Right forelimb (tissue), 1 donor: ENCODE measurements at places on chromosomes 7 and 10.
A peak's percentile ranks its signal among the peaks of the same experiment; 100 is the strongest.

DNA sequence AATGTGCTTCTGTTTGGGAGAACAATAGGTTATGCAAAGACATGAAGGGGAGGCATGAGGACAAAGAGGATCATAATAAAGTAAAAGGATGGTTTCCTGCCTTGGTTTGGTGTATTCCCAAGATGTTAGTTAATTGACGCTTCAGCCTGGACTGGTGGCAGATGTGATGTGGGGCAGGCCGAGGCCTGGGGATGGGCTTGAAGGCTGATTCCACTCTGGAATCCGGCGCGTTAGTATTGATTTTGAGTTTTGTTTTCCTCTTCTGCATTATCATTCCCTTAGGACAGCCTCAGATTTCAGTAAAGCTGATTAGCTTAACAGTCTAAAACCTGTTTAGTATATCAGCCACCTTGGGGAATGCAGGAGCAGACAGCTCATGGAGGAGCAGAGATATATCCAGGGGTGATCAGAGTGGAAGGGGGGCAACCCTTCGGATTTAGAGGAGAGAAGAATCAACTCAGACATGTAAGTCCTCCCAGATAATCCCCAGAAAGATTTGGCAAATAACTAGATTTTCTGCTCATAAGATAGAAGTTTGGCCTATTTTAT lies 159.8 kb upstream of the MTPN start:
- DNase-seq, result no peak

- peak; percentile 87 for DNase-seq
Observed at GRCh38 chr10:21292763-21293517, 232.5 kb downstream of the SKIDA1 start.

DNA sequence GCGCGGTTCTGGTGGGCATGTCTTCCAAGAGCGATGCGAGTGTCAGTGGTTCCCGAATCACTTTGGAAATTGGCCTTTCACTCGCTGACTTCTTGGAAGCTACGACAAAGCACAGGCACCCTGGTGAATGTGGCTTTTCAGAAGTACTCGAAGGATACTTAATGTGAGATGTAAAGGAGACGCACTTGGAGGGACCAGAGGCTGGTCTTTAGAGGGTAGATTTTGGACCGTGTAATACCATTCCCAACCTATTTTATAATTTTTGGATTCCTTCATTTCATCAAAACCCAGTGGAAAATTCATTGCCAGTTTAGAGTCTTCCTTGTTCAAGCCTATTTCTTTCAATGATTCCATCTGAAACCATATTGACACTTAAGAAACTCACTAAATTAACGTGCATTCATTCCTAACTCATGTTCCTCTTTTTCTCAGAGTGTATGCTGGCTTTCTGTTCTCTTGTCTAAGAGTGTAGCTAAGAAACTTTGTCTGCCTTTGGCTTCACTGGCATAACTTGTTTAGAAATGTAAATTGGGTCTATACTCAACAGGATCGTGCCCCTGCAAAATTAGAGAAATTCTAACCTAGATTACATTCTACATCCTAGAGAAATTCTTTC lies 645 bp upstream of the COPG2 start:
- DNase-seq, result no peak

DNA sequence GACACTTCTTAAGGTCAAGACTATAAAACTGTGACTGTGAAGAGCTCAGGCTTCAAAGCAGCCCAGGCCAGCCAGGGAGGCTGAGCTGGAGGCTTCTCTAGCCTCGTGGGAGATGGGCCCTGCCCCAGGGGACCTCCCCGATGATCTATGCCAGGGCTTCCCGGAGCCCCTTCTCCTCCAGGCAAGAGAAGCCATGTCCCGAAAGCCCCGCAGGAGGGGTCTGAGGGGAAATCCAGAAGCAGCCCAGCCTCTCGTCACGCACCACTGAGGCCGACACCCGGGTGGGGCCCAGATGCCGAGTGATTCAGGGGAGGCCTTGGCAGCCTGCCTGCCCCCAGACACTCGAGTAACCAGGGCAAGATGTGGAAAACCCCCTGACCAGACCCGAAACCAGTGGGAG lies 63.7 kb downstream of the PROSER2 start:
- DNase-seq, result no peak

- peak; percentile 54 for DNase-seq
Observed at GRCh38 chr7:11726001-11726793, 105.8 kb downstream of the THSD7A start.

DNA sequence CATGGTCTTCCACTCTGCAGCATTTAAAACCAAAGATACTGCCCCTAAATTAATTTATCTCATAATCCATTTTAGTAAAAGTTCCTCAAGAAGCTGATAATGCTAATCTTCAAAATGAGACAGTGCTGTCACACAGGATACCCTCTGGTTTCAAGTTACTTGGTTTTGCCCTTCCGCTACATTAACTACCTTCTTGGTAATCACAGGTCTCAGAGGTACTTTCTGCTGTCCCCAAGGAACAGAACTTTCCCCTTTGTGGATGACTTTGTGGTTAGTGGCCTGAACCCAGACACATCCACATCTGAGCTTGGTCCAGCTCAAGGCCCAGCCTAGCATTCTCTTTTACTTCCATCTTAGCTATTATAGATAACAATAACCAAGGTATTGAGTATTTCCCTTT lies 88.8 kb upstream of the TMEM26 start:
- no peak for DNase-seq
